ENCODE measurements at places on chromosomes 1 and 21. TPM values are rescaled to one million over a fixed set of nuclear protein-coding genes. Genes with fewer than 3 reads are reported as not detected.

Gene AADACL4
- total RNA-seq = not detected

Gene PLA2G2F
- 33.8 TPM for total RNA-seq

Gene CD2
- total RNA-seq = 0.39 TPM

Gene TMCO4
- 11.6 TPM for total RNA-seq

Gene RGS2
- total RNA-seq = 20.4 TPM

Gene CCDC181
- not detected for total RNA-seq

Gene SIM2
- not detected for total RNA-seq

Gene SMCP
- not detected for total RNA-seq

Gene PCP4
- 1.8 TPM for total RNA-seq

Gene CFAP126
- not detected for total RNA-seq

Gene FLG2
- 1,520 TPM for total RNA-seq

Gene MARCKSL1
- 25.1 TPM for total RNA-seq

Gene EPHB2
- total RNA-seq = 1.4 TPM

Gene KCNT2
- total RNA-seq = 0.34 TPM
